ENCODE measurements at places on chromosomes 2 and 18.

- no peak for DNase-seq
Observed at GRCh38 chr2:204931562-204931961, 386.3 kb downstream of the PARD3B start.

GRCh38 chr18:63119647-63120046 lies 199.9 kb downstream of the BCL2 start:
- no peak for DNase-seq

DNA sequence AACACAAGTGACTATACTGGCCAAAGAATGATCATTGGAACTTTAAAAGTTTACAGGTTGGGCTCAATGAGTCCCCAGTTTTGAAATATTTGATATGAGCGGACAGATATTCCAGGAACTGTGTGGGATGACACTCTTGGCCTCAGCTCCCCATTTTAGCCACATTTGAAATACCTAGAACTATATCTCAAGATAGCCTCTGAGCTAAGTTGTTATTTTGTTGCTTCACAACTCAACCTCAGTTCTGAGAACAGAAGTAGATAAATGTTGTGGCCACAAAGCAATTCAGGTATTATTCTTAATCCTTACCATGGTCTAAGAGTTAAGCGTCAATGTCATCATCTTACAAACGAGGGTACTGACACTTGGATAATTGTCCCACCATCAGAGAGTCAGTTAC lies 172.2 kb upstream of the SETBP1 start:
- no peak for DNase-seq

GRCh38 chr2:183229386-183229785 lies 105.1 kb downstream of the NUP35 start:
- DNase-seq: no peak

- DNase-seq: no peak
Observed at GRCh38 chr2:160516547-160517365, 23.1 kb upstream of the RBMS1 start.

DNA sequence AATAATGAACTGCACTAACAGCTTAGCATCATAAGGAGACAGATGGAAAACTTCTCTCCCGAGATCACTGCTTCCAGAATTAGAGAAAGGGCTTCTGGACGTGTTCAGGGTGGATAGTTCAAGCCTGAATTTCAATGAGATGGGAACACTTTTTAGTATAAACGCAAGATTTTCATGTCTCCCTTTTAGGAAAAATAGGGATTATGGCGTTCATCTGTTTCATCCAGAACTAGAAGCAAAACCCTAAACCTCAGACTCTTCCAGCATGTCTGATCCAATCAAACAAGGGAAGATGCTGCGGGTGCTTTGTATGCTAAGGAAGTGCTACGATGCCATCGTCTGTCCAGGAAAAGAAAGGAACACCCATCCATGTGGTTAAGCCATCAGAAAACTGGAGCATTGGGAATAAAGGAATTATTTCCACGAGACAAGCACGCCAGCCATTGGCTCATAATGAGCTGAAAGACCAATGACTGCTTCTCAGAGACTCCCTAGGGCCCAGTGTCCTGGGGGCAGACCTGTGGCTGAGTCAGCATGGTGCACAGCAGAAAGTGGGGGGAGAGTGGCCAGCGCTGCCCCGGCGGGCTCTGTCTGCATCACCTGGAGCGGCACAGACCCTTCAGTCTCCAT lies 65.9 kb upstream of the AFF3 start:
- no peak for DNase-seq

- DNase-seq: no peak
Observed at GRCh38 chr2:24075259-24075658, 867 bp downstream of the SF3B6 start.

DNA sequence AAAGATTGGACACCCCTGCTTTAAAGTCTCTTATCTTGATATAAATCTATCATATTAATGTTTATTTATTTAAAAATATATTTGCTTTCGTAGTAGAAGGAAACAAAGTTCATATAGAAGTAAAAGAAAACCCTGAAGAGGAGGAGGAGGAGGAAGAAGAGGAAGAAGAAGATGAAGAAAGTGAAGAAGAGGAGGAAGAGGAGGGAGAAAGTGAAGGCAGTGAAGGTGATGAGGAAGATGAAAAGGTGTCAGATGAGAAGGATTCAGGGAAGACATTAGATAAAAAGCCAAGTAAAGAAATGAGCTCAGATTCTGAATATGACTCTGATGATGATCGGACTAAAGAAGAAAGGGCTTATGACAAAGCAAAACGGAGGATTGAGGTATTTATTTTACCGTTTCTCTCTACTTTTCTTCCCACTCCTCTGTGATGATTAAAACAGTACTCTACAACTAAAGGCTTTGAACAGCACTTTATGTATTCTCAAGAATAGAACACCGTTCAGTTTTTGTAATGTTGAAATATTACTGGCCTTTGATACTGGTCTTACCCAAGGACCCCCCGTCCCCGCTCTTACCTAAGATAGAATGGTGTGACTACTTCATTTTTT lies 39.2 kb downstream of the EIF5B start:
- no peak for DNase-seq

- DNase-seq: no peak
Observed at GRCh38 chr2:137764646-137765045, 199.6 kb upstream of the HNMT start.

DNA sequence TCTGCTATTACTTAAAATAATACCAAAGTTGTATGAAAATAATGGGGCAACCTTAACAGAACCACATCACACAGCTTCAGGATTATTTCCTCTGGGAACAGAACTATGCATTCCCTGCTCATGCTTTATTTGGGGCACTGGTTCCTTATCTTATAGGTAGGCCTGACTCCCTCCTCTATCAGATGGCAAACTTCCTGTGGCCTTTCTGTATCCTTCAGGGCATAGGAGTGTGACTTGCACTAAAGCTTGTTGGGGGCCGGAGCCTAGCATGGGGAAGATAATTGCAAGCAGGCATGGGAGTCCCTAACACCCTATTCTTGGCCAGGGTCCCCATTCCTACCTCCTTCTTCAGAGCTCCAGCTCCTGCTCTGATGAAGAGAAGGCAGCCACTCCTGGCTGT lies 167.2 kb upstream of the SERTAD2 start:
- no peak for DNase-seq

DNA sequence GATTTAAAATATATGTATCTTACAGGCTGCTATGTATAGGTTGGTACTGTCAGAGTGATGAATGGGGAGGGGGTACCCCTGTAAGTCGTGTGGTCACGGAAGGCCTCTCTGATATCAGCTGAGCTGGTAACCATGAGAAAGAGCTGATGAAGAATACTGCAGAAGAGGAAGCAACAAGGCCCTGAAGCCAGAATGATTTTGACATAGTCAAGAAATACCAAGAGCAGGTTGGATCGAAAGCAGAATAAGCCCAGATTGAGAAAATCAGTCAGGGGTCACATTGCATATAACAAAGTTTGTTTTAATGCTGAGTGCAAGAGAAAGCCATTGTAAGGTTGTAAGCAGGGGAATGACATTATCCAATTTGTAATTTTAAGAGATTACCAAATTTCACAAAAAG lies 57.3 kb downstream of the UNC50 start:
- no peak for DNase-seq

GRCh38 chr2:46876741-46877384 lies 38.7 kb downstream of the MCFD2 start:
- peak; percentile 55 for DNase-seq

GRCh38 chr18:54880395-54881105 lies 52.3 kb downstream of the RAB27B start:
- DNase-seq: no peak

GRCh38 chr18:42929857-42930256 lies 185.6 kb downstream of the RIT2 start:
- DNase-seq: peak; percentile 2

- no peak for DNase-seq
Observed at GRCh38 chr2:184452907-184453306, 145.4 kb upstream of the ZNF804A start.

DNA sequence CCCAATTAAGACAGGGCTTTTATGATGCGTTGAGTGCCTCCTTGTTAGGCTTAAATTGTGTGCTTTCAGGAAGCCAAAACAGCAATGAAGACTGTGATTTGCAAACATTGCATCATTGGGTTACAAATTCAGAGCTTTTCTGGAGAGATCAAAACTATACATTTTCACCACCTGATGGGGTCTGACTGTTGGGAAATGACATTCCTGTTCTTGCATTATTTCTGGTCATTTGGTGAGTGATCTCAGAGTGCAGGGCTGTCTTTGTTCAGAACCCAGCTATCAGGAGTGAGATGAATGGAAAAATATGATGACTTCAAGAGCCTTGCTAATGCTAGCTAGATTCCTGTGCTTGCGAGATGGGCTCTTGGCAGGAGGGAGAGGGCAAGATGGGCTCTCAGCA lies 39.1 kb downstream of the SH3RF3 start:
- DNase-seq: no peak

GRCh38 chr2:43846140-43846793 lies 7.5 kb downstream of the ABCG8 start:
- DNase-seq: no peak

GRCh38 chr2:114056294-114057143 lies 166.6 kb downstream of the ACTR3 start:
- DNase-seq: no peak

GRCh38 chr18:3878401-3878800 lies 428.4 kb downstream of the TGIF1 start:
- DNase-seq: no peak

GRCh38 chr2:221088506-221088905 lies 483.6 kb downstream of the EPHA4 start:
- DNase-seq: no peak

DNA sequence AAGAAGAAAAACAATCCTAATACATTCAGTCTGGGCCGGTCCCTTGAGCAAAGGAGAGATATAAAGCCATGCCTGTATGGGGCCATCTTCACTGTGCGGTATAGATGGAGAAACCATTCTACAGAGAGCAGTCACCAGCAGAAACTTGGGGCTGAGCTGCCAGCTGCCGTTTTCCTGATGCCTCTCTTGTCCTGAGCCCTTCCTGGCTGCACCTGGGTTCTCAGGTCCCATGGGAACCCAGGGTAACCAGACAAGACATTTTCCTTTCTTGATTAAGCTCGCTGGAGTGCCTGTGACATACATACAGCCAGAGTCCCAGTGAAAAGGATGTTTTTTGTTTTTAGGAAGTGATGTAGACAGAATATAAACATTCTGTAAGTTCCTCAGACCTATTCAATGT lies 5.3 kb upstream of the METTL21A start:
- no peak for DNase-seq

GRCh38 chr2:192029089-192029488 lies 165.6 kb downstream of the TMEFF2 start:
- DNase-seq: no peak

GRCh38 chr18:50203801-50204604 lies 9.1 kb upstream of the MYO5B start:
- DNase-seq: peak; percentile 1

DNA sequence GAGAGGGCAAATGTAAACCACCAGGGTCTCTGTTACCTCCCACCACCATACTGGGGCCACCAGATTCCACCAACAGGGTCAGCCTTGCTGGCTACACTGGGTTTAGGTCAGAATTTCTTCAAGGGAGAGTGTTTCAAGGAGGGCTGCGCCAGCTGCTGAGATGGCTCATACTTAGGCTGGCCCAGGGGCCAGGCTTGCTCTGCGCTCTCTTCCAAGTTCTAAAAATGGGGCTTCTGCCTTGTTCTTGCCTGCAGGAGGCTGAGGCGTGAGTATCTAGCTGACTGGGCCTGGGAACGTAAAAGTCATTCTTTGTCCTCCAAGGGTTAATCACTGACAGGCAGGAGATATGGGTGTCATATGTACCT lies 28.1 kb downstream of the MRPL33 start:
- DNase-seq: no peak

- no peak for DNase-seq
Observed at GRCh38 chr2:233030-233429, 30.8 kb downstream of the SH3YL1 start.

- DNase-seq: no peak
Observed at GRCh38 chr2:159176555-159176954, 109.9 kb downstream of the WDSUB1 start.

DNA sequence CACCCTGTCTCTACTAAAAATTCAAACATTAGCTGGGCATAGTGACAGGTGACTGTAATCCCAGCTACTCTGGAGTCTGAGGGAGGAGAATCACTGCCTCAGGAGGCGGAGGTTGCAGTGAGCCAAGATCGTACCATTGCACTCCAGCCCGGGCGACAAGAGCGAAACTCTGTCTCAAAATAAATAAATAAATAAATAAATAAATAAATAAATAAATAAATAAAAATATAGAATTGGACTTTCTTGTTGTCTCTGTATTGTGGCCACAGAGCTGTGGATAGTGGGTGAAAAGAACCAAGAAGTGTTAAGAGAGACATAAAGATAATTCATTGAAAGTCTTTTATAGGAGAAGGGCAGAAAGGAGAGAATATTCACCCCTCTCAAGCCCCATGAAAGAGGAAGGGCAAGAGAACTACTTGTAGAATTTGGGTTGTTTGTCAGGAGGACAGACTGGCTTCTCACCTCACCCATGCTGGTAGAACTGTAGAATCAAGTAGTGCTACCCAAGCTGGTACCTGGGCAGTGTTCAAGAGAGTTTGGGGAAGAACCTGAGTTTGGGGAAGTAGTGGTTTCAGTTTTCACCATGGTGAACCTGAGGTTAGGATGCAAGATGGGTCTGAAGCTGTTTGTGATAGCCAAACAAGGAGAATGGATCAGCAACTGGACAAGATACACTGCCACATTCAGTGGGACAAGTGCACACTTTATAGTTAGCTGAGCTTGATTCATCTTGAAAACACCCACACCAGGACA lies 256.5 kb downstream of the CD226 start:
- no peak for DNase-seq

DNA sequence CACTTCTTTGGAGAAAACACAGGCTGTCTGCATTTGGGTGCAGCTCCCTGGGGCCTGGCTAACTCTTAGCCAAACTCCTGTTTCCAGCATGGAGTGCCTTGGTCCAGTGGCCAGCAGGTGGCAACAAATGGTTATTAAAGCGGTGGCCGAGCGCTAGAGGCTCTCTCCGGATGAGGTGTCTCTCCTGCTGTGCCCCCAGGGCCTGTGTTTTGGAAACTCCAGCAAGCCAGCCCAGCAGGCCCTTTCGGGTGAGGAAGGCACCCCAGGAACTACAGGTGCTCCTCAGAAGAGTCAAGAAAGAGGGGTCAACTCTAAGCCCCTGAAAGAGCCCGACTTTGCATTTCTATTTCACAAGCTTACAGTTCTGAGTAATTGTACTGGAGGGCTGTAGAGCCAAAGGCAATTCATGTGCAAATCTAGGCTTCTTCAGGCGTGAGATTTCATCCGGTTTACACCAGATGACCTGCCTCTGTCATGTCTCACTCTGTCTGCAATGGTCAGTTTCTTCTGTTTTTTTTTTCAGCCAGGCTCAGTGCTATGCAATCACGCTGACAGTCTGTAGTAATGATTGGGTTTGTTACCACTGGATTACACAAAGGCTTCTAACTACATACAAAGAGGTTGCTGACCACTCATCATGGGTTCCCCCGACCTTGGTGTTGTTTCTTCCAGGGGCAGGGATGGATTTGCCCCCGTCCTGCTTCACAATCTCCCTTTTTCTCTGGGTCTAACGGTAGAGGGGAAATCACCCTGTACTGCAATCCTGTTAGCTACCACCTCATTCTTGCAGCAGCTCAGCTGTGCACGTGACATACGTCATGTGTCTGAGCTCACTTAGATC lies 7.6 kb upstream of the CHRNA1 start:
- DNase-seq: peak; percentile 77

- DNase-seq: peak; percentile 59
Observed at GRCh38 chr2:48414980-48415835, 114.7 kb upstream of the STON1 start.

Data from dermis microvascular lymphatic vessel endothelial cell (primary cell).